Bone marrow (tissue), 2 donors: ENCODE measurements at places on chromosomes 5 and 9.

- no peak for DNase-seq
These were observed 166.0 kb upstream of the IRX2 start for GRCh38 chr5:2917524-2917923.

DNA sequence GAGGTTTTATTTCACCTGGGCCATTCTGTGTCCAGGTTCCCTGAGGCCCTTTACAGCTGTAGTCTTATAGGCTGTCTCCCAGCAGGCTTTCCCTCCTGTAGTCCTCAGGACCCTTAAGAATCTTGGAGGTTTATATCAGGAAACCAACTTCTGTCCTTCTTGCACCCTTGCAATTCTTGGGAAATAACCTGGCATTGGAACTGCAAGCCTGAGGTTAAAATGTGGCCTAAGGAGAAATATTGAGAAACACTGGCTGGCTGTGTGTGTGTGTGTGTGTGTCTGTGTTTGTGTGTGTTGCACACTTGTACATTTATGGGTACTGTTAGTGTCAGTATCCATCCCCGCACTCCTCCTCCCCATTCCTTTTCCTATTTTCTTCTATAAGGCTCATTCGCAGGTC lies 168.9 kb downstream of the PAPPA start:
- DNase-seq, result no peak

GRCh38 chr5:565782-566440 lies 41.7 kb upstream of the SLC9A3 start:
- no peak for DNase-seq

GRCh38 chr5:10301842-10302610 lies 5.7 kb downstream of the CMBL start:
- DNase-seq, result no peak

DNA sequence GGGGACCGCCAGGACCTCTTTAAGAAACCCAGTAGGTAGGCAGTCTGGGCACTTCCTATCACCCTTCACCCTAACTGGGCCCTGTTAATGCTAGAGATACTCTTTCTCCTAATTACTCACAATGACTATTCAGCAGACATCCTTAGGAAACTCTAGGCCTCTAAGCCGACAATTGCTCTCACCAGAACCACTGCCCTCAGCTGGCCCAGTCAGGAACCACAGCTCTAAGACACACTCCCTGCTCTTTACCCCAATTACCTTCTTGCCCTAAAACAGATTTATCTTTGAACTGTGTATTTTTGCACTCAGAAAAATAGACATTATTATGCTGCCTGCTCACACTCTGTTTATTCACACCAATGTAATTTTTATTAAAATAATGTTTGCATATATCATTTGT lies 432.6 kb upstream of the SLC30A5 start:
- no peak for DNase-seq

- peak; percentile 75 for DNase-seq
These were observed 31.9 kb upstream of the IL12B start for GRCh38 chr5:159362220-159362619.
